ENCODE measurements at places on chromosomes 1 and 21. TPM values are rescaled to one million over a fixed set of nuclear protein-coding genes. Genes with fewer than 3 reads are reported as not detected.

GRCh38 chr1:178120088-178120487 lies 26.2 kb downstream of the RASAL2 start:
- DNase-seq: no peak
- no peaks in the 10 kb centered on the region for H3K27me3 ChIP-seq
- H3K4me3 ChIP-seq: no peak overlapping the region
- H3K36me3 ChIP-seq: peaks cover 6% of the 10 kb centered on the region
- H3K4me1 ChIP-seq: peaks cover 41% of the 10 kb centered on the region

DNA sequence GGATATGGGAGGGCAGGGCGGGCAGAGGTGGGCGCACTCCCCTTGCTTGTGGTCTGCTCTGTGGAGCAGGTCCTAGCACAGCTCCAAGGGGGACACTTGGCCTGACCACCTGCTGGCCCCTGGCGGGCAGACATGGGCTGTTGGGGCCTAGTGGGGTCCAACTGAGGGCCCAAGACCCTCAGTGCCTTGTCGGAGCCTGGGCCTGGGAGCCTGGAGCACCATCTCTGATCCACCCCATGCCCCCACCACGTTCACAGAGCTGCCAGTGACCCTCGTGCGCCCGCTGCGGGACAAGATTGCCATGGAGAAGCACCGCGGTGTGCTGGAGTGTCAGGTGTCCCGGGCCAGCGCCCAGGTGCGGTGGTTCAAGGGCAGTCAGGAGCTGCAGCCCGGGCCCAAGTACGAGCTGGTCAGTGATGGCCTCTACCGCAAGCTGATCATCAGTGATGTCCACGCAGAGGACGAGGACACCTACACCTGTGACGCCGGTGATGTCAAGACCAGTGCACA lies 70.6 kb downstream of the OBSCN start:
- H3K27ac ChIP-seq: no peak overlapping the region
- peaks cover 34% of the 10 kb centered on the region for H3K36me3 ChIP-seq
- no peak for DNase-seq
- H3K4me1 ChIP-seq: peaks cover 23% of the 10 kb centered on the region

TRAF3IP3 gene
- polyA plus RNA-seq: 0.58 TPM

SMIM1 gene
- 33.9 TPM for polyA plus RNA-seq
